Esophagus muscularis mucosa (tissue), 4 donors: ENCODE measurements at places on chromosomes 7 and 10. TPM values are rescaled to one million over a fixed set of nuclear protein-coding genes. Genes with fewer than 3 reads are reported as not detected.

GRCh38 chr10:101000915-101001658 lies 1.5 kb downstream of the LZTS2 start:
- peak; percentile 97 for DNase-seq
- peak overlapping the region; percentile 93 for H3K4me3 ChIP-seq
- H3K36me3 ChIP-seq, result peaks cover 16% of the 10 kb centered on the region

TNKS2 gene
- 47.1 TPM for total RNA-seq

- no peaks in the 10 kb centered on the region for H3K27me3 ChIP-seq
- DNase-seq, result no peak
- no peak overlapping the region for H3K4me3 ChIP-seq
- H3K4me1 ChIP-seq, result no peaks in the 10 kb centered on the region
These were observed 993.4 kb downstream of the TYW1 start for GRCh38 chr7:67990003-67990402.

DNA sequence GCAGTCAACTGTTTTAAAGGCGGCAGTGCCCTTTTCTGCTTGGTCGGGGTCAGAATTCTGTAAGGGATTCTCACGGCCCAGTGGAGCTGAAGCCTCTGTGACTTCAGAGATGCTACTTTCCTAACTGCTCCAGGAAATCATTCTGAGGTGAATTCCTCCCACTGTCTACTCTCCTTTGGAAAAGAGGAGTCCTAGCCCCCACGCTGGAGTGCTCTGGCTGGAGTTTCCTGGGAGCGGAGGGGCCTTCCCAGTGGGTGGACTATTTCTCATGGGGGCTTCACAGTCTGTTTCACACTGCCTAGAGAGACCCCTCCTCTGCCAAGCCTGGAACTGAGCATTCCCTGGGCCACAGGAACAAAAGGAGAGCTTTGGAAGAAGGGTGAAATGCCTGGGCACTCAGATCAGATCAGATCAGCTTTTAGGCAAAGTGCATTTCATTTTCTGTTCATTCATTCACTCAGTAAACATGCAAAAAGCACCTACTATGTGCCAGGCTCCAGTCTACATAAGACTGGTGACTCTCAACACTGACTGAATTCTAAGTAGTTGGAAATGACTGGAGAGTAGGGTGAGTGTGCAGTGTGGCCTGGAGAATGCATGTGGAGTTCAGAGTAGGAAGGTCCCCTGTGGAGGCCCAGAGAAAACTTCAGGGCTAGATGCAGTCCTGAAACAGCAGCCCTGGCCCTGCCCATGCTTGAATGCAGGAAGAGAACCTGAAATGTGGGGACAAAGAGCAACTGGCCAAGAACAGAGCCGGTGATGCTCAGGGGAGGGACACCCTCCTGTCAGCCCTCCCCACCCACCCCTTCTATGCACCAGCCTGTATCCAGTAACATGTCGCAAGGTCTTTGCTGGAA lies 12.2 kb downstream of the ZNF488 start:
- no peak overlapping the region for H3K27ac ChIP-seq
- no peak for DNase-seq
- no peaks in the 10 kb centered on the region for H3K36me3 ChIP-seq
- H3K4me3 ChIP-seq, result no peak overlapping the region

- H3K4me3 ChIP-seq, result no peak overlapping the region
- no peaks in the 10 kb centered on the region for H3K27me3 ChIP-seq
- H3K4me1 ChIP-seq, result peaks cover 9% of the 10 kb centered on the region
- no peaks in the 10 kb centered on the region for H3K36me3 ChIP-seq
These were observed 13.1 kb downstream of the PLCE1 start for GRCh38 chr10:94006591-94007550.

GPR37 gene
- total RNA-seq, result 14.7 TPM

ZNF804B gene
- total RNA-seq, result not detected

DNA sequence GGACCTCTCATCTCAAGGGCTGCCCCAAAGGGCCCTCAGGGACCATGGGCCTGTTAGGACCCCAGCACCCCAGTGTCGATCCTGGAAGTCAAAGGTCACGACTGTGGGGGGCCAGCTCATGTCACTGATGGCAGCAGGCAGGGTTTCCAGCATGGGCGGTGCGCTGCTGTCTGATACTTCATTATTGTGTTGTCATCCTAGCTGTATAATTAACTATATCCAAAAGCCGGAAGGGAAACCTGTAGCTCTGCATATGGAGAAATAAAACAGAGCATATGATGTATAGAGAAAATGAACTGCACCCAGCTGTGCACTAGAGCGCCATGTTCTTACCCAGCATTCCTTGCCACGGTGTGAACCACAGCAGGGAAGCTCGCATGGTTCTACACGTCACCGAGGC lies 196.3 kb downstream of the EBF3 start:
- no peak overlapping the region for H3K27ac ChIP-seq
- peaks cover 5% of the 10 kb centered on the region for H3K36me3 ChIP-seq
- H3K4me3 ChIP-seq, result no peak overlapping the region
- H3K4me1 ChIP-seq, result no peaks in the 10 kb centered on the region

- no peak overlapping the region for H3K27ac ChIP-seq
- DNase-seq, result no peak
- H3K4me3 ChIP-seq, result no peak overlapping the region
- no peaks in the 10 kb centered on the region for H3K4me1 ChIP-seq
- no peaks in the 10 kb centered on the region for H3K27me3 ChIP-seq
These were observed 87.2 kb downstream of the DNAJB6 start for GRCh38 chr7:157423886-157424565.

GRCh38 chr10:1543596-1543995 lies 193.7 kb downstream of the ADARB2 start:
- no peaks in the 10 kb centered on the region for H3K36me3 ChIP-seq
- H3K4me3 ChIP-seq, result no peak overlapping the region
- no peak overlapping the region for H3K27ac ChIP-seq

- DNase-seq, result no peak
- H3K36me3 ChIP-seq, result no peaks in the 10 kb centered on the region
- peak overlapping the region; percentile 5 for H3K27ac ChIP-seq
- no peaks in the 10 kb centered on the region for H3K4me1 ChIP-seq
These were observed 2.4 kb downstream of the ABCC2 start for GRCh38 chr10:99784727-99785441.

DNA sequence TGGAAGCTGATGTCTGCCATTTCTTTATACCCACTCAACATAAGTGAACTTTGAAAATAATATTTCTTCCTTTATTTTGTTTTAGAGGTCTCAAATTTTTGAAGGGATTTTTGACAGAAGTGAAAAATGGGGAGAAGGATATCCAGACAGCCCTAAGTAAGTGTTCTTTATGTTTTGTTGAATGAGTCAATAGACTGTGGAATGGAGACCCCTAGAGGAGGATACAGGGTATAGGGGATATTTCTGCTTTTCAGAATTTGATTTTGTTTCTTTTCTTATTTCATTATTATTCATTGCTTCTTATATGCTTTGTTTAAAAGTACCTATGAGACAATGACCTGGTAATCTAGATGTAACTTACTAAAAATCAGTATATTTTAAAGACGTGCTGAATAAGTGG lies 34.4 kb downstream of the PLEKHA8 start:
- no peak overlapping the region for H3K4me3 ChIP-seq
- H3K4me1 ChIP-seq, result no peaks in the 10 kb centered on the region
- DNase-seq, result no peak
- H3K36me3 ChIP-seq, result peaks cover 35% of the 10 kb centered on the region
- no peak overlapping the region for H3K27ac ChIP-seq
- H3K27me3 ChIP-seq, result no peaks in the 10 kb centered on the region

DNA sequence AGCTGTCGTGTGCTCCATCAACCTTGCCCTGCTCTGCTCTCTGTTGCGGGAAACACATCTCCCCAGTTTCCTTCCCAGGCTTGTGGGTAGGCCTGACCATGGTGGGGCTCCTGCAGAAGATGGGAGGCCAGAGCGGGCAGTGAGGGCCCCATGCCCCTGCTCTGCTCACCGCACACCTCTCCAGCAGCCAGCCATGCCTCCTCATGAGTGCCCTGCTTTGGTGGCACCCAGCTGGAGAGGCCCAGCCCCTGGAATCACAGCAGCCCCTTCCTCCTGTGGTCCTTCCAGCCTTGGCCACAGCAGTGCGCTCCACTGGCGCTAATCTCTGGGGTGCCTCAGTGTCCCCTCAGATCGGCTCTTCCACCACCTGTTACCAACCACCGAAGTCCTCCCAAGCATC lies 4.2 kb upstream of the OPN4 start:
- H3K4me3 ChIP-seq, result no peak overlapping the region
- no peak for DNase-seq
- H3K4me1 ChIP-seq, result peaks cover 39% of the 10 kb centered on the region
- H3K27me3 ChIP-seq, result no peaks in the 10 kb centered on the region

FASTK gene
- 63.0 TPM for total RNA-seq

- H3K27ac ChIP-seq, result no peak overlapping the region
- DNase-seq, result no peak
- no peaks in the 10 kb centered on the region for H3K36me3 ChIP-seq
- no peaks in the 10 kb centered on the region for H3K4me1 ChIP-seq
- H3K27me3 ChIP-seq, result no peaks in the 10 kb centered on the region
- H3K4me3 ChIP-seq, result no peak overlapping the region
These were observed 157.5 kb upstream of the PHYHIPL start for GRCh38 chr10:59018977-59019376.

GRCh38 chr10:44463511-44464121 lies 78.7 kb upstream of the CXCL12 start:
- peak; percentile 66 for DNase-seq
- no peak overlapping the region for H3K27ac ChIP-seq
- H3K27me3 ChIP-seq, result no peaks in the 10 kb centered on the region
- H3K4me1 ChIP-seq, result no peaks in the 10 kb centered on the region
- H3K36me3 ChIP-seq, result no peaks in the 10 kb centered on the region
- H3K4me3 ChIP-seq, result no peak overlapping the region

DNA sequence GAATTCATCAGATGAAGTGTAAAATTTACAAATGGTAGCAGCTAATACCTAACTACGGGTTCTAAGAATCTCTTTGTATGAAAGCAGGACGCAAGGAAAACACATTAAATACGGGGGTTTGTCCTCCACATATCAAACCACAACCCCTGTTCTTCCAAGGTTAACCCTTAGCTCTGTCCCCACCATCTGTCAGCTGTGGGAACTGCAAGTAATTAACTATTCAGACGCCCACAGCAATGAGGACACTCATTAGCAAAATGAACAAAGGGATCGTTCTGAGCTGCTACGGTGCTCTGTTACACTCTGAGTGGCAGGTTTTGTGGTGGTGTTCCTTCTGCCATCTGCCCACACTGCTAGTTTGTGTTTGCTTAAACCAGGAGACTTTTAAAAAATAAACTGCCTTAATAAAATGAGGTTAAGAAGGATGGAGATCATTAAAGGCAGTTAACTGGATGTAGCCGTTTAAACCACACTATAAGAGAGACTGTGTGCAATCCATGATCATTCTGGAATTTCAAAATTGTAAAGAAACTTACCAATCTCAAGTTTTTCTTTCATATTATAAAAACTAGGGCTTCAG lies 51.4 kb downstream of the C10orf67 start:
- H3K4me1 ChIP-seq, result no peaks in the 10 kb centered on the region
- no peak for DNase-seq
- no peak overlapping the region for H3K27ac ChIP-seq
- H3K4me3 ChIP-seq, result no peak overlapping the region
- no peaks in the 10 kb centered on the region for H3K36me3 ChIP-seq
- H3K27me3 ChIP-seq, result no peaks in the 10 kb centered on the region

- H3K27ac ChIP-seq, result no peak overlapping the region
- no peak for DNase-seq
- H3K4me1 ChIP-seq, result no peaks in the 10 kb centered on the region
- no peaks in the 10 kb centered on the region for H3K36me3 ChIP-seq
- no peak overlapping the region for H3K4me3 ChIP-seq
These were observed 270.5 kb downstream of the POU6F2 start for GRCh38 chr7:39248041-39248691.

INPP5A gene
- total RNA-seq, result 234 TPM

DNA sequence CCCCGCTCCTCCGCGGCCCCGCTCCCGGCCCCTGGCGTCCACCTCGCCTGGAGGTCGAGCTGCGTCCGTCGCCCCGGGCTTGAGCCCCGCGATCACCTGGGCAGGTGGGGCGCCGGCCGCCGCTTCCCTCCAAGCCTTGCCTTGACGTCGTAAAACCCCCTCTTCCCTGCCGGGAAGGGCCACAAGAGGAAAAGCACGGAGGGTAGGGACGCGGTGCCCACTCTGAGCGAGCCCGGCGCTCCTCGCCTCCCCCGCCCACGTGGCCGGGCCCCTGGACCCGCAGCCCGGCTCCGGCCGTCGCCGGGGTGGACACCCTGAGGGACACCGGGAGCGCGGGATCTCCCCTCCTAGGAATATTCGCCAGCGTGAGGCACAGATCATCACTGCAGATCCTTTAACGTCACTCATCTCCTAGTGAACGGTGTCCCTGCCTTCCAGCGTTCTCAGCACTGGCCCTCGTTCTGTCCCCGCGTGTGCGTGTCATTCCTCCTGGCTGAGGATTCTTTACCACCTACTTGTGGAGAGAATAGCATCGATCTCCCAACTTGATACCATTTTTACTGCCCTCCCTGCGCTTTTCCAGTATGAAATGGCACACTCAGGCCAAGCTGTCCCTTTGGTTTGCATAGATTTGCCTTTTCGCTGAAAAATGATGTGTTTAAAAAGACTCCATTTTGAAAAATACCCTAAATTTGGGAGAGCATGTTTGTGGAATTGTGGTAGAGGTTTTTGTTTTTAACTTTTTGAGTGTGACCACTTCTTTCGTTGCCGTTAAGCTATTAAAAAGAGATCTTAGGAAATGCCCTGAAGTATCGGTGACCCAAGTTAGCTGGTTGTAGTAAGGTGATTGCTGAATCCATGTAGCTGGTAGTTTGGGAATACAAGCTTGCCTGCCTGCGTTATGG lies 649 bp downstream of the ACTR3B start:
- H3K4me1 ChIP-seq, result peaks cover 16% of the 10 kb centered on the region
- peak; percentile 91 for DNase-seq
- peak overlapping the region; percentile 95 for H3K4me3 ChIP-seq
- no peaks in the 10 kb centered on the region for H3K36me3 ChIP-seq
- no peaks in the 10 kb centered on the region for H3K27me3 ChIP-seq
- peak overlapping the region; percentile 96 for H3K27ac ChIP-seq

DNA sequence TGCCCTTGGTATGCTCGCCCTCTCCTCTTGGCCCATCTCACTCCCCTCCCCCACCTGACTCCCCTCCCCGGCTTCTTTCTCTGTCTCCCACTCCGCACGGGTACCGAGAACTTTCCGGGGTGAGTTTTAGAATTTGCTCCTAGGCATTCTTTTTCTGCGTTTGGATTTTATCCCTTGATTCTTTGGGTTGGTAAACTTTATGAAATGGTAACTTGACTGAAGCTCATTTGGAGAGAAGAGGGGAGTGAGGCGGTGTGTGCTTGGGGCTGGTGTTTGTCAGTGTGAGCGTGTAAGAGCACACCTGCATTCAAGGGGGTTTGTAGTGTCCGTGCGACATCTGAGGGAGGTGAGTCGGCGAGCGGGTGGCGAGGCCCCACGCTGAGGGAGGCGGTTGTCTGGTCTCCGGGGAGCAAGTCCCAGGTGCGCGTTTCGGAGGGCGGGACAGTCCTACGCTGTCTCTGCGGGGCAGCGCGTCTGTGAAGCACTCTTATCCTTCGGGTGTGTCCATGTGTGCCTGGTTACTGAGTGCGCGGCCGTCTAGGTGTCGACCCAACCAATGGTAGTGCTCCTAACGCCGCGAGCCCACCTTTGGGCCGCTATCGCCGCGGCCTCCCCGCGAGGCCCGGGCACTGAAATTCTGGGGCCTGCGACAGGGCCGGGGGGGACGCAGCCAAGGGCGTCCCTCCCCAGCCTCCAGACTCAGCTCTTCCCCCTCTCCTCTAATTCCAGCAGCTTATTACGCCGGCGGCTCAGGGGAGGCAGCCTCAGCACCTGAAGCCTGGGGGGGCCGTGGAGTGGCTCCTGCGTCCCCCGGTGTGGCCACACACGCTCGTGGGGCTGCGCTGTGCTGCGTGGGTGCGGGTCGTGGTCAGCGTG lies 2.6 kb upstream of the ZNF503 start:
- peak overlapping the region; percentile 100 for H3K27ac ChIP-seq
- peak overlapping the region; percentile 97 for H3K4me3 ChIP-seq
- peaks cover 6% of the 10 kb centered on the region for H3K36me3 ChIP-seq
- DNase-seq, result no peak

GRCh38 chr7:27409776-27410175 lies 167.2 kb downstream of the EVX1 start:
- no peak for DNase-seq
- H3K27ac ChIP-seq, result no peak overlapping the region
- no peaks in the 10 kb centered on the region for H3K36me3 ChIP-seq
- H3K27me3 ChIP-seq, result no peaks in the 10 kb centered on the region
- H3K4me1 ChIP-seq, result no peaks in the 10 kb centered on the region
